ENCODE measurements at places on chromosomes 2 and 18.

DNA sequence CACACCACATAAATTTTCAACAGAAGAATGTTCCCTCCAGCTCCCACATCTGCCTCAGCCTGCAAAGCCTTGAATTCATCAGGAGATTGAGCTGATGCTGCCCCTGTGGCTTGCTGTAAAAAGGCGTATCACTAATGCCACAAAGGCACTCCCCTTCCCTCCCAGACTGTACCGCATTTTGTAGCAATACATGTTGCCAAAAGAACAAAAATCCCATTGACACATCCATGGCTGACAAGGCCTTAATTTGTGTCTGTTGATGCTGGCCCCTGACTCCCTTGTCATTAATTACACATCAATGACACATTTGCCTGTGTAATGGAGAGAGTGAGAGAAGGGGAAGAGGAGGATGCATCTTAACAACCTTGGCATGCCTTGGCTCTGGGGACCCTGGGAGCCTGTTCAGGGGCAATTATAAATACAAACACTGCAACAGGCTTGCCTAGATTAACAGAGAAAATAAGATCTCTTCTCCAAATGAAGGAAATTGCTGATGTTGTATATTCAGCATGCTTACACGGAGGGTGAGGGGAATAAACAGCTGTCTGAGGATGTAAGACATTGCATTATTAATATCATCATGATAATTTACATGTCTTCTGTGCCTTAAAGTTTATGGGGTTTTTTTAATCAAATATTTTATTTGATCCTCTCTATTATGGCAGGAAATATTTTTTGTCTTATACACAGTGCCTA is 264.0 kb downstream of the SUCLG1 start:
- DNase-seq = no peak

DNA sequence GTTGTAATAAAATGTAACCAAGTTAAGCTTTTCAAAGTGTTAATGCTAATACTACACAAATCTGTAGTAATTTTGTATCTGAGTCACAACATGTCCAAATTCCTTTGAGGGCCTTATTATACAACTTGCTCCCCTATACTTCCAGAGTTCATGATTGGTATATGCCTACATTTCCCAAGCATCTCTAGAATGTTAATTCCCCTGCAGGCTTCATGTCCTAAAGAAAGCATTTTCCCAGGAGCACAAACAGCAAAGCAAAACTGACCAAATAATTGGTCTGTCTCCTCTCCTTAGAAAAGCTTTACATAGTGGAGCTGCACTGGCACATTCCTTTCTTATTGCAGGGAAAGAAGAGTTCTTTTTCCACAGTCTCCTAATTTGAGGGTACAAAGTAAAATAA is 3.7 kb downstream of the ALS2 start:
- no peak for DNase-seq

- DNase-seq = no peak
Observed at GRCh38 chr18:50636366-50637057, 76.6 kb downstream of the MAPK4 start.

DNA sequence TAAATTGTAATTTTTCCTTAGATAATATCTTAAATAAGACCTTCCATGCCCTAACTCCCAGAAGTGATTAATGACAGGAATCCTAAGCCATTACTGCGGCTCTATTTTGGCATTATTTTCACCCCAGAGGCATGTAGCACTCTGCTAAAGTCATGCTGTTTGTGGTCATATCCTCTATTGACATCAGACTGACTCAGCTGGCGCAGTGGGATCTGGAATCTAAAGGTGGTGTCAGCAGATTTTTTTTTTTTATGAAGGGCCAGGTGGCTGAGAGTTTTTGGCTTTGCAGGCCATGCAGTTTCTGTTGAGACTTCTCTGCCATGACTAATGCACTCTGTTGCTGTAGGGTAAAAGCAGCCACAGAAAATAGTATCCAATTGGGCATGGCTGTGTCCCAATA is 64.1 kb upstream of the ACVR1C start:
- DNase-seq = no peak

GRCh38 chr2:97991081-97991856 is 4.5 kb downstream of the TMEM131 start:
- no peak for DNase-seq

DNA sequence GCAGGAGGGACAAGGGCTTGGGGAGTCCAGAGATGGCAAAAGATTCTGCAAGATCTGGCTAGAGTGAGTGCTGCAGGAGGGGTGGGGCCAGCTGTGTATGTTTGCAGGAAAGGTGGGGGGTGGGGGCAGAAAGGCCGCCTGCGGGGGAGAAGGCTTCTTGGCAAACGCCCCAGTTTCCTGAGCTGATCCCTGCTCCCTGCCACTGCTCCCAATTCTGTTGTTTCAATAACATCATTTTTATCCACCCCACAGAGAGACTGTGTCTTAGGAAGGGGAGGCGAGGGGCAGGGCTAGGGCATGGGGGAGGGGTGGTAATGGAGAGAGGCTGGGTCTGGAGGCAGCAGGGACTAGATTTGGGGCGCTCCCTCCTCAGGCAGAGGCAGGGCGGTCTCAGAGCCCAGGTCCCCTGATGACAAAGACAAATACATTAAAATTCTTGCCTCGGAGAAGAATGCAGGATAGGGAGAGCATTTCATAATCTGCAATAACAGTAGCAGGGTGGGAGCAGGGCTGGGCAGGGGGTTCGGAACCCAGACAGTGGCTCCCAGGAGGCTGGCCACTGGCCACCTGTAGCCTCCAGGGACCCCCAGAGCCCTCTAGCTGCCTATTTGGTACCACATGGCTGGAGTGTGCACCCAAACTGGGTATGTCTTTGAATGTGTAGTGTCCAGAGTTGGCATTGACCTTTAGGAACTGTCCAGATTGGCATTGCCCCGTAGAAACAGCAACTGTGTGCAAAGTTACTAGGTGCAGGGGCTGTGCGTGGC is 2.1 kb upstream of the WNT6 start:
- DNase-seq = no peak

DNA sequence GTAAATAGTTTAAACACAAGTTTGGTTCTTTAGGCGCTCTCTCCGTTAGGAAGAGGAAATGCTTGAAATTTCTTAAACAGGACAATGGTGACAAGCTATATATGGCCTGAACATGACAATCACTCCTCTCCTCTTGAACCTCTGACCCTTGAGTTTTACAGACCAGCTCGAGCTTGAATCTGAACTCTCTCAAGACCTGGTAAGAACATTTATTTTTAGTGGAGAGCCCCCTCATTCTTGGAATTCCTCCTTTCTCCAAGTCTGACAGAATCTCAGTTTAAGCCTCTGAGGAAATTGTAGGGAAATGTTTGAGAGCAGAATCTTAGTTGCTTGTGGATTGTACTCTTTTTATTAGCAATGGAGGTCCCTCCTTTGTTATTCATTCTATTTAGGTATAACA is 1293.6 kb upstream of the ZEB2 start:
- DNase-seq = no peak

- DNase-seq = no peak
Observed at GRCh38 chr2:181231151-181231550, 226.0 kb upstream of the ITGA4 start.

DNA sequence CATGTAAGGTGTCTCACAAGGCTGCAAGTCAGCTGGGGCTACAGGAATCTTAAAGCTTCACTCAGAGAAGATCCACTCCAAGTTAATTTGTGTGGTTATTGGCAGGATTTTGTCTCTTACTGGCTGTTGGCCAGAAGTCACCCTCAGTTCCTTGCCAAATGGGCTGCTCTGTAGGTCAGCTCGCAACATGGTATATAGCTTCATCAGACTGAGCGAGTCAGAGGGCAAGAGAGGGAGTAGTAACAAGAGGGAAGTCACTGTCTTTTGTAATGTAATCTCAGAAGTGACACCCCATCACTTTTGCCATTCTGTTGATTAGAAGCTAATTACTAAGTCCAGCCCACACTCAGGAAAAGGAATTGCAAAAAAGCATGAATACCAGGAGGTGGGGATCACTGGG is 119.5 kb downstream of the LRRTM1 start:
- DNase-seq = no peak

DNA sequence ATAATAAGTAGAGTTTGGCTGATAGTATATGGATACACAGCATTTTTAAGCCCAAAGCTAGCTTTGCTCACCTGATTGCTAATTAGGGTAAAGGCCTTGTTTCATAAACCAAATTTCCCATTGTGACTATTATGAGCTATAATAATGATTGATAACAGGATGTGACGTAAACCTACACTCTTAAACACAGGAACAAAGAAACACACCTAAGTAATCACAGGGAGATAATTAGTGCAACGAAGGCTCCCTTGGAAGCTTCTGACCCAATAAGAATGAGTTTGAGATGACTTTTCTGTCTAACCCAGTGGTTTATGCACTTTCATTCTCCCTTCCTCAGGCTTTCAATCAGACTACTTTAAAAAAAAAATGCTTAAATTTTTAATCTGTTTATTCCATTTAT is 683.2 kb downstream of the SATB2 start:
- no peak for DNase-seq

DNA sequence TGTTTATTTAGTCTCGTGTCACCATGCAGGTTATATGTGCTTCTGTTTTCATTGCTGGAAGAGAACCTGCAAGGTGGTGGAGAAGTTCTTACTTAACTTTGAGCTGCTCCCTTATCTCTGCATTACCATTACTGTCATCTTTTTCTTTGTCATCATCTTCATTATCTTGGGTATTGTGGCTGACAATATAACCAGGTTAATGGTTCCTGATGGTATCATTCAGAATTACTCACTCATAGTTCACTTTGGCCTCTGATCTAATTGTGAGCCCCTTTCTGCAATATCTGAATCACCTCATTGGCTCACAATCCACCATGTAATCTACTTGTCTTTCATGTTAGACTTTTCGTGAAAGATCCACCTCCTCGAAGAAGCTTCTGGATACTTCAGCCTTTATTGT is 5.0 kb downstream of the CD28 start:
- no peak for DNase-seq

- DNase-seq = no peak
Observed at GRCh38 chr2:26088038-26088643, 54.3 kb downstream of the RAB10 start.

DNA sequence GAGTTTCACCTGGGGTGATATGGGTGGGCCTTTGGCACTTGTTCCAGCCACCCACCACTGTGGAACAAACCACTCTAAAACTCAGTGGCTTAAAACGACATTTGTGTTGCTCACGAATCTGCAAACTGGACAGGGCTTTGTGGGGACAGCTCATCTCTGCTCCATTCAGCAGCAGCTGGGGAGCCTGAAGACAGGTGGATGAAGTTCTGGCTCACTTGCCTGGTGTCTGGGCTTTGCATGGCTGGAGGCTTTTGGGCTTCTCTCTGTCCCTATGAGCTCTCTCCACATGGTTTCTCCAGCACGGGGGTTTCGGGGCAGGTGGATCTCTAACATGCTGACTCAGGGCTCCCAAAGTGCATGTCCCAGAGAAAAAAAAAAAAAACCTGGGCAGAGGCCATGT is 93.0 kb upstream of the GLI2 start:
- DNase-seq = no peak

GRCh38 chr2:46456789-46457188 is 22.6 kb upstream of the TMEM247 start:
- DNase-seq = no peak

DNA sequence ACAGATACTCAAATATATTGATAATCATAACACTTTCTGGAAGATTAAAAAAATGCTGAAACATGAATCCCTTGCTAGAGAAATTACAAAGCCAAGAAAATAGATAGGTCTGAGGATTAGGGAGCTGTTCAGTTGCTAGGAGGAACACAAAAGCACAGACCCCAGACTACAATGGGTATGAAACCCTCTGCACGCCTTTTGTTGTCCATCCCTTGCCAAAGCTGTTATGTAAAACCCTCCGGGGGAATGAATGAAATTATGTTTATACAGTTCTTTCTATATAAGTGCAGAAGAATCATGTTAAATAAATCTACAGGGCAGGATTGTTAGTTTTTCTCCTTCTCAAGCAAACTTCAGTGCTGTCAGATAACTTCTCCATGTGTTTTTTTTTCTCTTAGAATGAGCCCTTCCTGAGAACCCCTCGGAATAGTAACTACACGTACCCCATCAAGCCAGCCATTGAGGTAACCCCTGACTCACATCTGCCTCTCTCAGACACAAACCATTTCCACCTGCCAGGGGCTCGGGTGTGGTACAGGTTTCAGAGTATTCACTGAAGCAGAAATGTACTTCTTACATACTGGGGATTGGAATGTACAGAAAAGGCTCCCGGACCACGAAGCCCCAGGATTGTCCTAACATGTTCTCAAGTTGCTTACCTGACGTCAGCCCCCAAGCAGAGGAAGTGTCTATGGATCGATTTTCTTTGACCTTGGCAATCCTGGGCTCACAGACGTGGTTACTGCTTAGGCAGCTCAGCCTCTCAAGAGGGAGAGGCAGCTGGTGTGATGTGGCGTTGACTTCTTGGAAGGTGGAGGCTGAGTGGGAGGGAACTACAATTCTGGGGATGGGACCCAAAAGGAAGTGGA is 118.0 kb downstream of the PLB1 start:
- DNase-seq = no peak

DNA sequence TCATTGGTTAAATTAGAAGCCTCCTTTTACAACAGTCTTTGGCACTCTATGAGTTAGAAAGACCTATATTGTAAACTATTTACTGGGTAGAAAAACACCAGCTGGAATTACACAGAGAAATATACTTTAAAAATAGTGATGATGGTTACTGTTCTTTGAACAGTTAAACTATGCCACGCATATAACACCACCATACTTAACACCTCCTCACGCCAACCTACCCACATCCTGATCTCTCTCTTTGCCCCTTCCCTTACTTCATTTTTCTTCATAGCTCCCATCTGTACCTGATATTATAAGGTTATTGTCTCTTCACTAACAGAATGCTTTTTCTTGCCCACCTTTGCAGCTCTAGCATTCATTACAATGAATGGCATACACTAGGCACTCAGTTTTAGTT is 173.8 kb downstream of the DPP4 start:
- no peak for DNase-seq

- no peak for DNase-seq
Observed at GRCh38 chr2:19806131-19806530, 95.7 kb downstream of the TTC32 start.

DNA sequence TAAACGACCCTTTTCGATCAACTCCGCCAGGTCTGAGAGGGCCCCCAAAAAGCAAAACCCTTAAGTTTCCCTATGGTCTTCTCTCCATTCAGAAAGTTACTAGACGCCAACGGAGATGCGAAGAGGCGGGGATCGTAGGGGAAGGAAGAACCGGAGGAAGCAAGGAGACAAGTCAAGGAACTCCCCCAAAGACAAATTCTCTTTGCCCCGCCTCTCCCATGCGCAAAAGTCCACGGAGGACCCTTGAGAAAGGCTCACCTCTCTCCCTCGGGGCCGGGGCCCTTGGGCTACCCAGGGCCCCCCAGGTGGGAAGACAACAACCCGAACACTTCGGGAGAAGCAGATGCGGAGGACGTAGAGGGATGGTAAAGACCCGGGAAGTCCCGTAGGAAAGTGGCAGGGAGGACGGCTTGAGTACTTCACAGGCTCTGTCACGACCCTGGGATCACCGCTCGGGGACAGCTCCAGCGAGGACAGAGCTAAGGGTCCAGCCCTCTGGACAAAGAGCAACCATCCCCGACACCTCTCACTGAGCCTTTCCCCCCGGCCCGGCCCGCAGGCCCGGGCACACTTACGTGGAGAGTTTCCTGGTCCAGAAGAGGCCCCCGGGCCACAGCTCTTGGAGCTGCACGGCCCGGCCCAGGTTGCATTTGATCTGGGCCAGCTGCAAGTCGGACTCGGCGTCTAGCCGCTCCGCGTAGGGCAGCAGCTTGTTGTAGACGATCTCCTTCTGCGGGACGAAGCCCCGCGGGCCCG is 647 bp downstream of the PSME4 start:
- DNase-seq = no peak

All from activated naive CD4-positive, alpha-beta T cell (primary cell).